ENCODE measurements at places on chromosomes 6 and 20. TPM values are rescaled to one million over a fixed set of nuclear protein-coding genes. Genes with fewer than 3 reads are reported as not detected.
A peak's percentile ranks its signal among the peaks of the same experiment; 100 is the strongest.

GRCh38 chr6:111796310-111796918, 76.8 kb downstream of the FYN start:
- DNase-seq: no peak

- DNase-seq: no peak
Measured at GRCh38 chr6:5180636-5181035, 80.1 kb downstream of the LYRM4 start.

- no peak for DNase-seq
Measured at GRCh38 chr6:35077713-35078105, 63.4 kb downstream of the TCP11 start.

DLL1 gene
- total RNA-seq: 0.07 TPM

- no peak for DNase-seq
Measured at GRCh38 chr6:135161411-135162395, 19.4 kb upstream of the MYB start.

DNA sequence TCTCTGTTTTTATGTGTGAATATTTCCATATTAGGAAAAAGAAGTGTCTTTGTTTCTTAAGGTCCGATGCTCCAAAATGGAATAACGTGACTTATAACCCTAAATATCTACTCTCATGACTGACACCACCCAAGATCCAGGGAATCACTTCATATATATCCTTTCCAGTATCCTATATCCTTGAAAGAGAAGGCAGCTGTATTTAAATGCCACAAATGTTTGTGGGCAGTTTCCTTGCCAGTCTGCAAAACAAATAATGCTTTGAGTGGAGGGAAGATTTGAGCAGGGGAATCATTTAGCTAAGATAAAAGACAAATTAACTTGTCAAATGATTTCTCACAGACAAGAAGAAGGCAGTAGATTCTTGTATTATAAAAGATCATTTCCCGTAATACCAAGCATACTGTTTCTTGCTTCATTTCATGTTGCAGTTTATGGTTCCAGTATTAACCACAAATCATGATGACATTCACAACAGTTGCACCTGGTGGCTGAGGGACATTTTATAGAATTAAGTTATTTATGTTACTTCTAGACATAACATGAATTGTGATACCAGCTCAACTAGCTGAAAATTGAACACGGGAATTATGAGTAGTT, 30.0 kb upstream of the FABP7 start:
- DNase-seq: no peak

TRERF1 gene
- total RNA-seq: 6.2 TPM

- no peak for DNase-seq
Measured at GRCh38 chr6:163661272-163661671, 246.8 kb downstream of the QKI start.

CDC40 gene
- total RNA-seq: 23.3 TPM

- peak; percentile 82 for DNase-seq
Measured at GRCh38 chr6:135994857-135995544, 143.5 kb downstream of the PDE7B start.

DNA sequence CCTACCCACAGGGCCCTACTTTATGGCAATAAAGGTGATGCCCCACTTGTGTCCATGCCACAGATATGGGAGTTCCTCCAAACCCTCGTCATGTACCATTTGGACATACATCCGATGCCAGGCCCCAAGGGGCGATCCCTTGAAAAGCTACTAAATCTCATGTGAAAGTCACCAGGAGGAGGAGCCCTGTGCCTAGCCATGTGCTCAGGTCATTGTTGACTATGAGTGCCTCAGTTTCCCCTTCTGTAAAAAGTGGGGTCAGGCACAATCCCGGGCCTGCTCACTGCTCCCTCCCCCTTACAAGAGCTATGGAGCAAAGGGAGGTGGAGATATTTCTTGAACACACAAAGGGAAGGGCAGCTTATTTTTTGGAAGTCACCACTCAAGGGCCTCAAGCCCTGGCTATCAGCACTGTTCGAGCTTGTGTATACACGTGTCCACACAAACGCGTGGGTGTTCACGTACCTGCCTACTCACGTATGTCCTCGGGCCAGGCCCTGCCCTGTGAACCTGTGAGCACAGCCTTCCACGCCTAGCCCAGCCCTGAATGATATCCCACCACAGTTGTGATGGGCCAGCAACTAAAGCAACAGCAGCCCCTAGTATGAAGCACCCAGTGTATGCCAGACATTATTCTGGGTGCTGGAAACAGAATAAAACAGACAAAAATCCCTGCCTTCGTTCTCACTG, 1.9 kb downstream of the ACTL10 start:
- DNase-seq: no peak
